Activated T-helper 9 cell treated with anti-CD3 and anti-CD28 coated beads, Interleukin-2, amount 50 U/mL, for 16 hours (primary cell): ENCODE measurements at places on chromosomes 3 and 15.

GRCh38 chr3:116872688-116873087, 163.1 kb downstream of the TUSC7 start:
- no peak for DNase-seq

GRCh38 chr3:169861871-169862270, 7.9 kb downstream of the LRRC31 start:
- no peak for DNase-seq

DNA sequence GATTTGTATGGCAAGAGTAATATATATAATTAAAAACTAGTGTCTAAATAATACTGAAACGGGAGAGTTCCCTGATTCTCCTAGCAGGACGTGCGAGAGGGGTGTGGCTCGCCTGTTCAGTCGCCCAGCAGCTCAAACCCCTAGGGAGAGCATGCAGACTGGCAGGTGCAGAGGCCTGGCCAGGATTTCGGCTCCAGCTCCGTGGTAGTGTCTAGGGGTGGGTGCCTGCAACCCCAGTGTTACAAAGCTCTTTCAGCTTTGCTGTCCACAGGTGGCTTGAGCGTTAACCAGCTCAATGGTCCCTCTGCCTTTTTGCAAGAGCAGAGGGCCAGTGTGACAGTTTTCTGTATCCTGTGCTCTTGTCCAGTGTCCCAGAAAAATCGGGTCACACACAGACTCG, 226.6 kb downstream of the ALCAM start:
- no peak for DNase-seq

DNA sequence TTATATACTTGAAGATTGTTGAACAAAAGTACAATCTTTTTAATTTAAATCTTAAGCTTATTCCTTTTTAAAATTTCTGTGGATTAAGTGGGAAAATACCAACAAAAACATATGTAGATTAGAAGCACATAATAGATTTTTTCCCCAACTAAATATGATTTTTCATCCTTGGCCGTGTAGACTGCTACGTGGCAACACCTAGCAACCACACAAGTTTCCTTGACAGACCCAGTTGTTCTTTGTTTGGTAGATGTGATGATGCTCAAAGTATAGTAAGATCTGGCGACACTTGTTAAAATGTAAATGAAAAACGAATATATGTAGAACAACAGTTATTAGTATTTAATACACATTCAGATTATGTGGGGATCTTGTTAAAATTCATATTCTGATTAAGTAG, 271.0 kb upstream of the ROBO2 start:
- no peak for DNase-seq

DNA sequence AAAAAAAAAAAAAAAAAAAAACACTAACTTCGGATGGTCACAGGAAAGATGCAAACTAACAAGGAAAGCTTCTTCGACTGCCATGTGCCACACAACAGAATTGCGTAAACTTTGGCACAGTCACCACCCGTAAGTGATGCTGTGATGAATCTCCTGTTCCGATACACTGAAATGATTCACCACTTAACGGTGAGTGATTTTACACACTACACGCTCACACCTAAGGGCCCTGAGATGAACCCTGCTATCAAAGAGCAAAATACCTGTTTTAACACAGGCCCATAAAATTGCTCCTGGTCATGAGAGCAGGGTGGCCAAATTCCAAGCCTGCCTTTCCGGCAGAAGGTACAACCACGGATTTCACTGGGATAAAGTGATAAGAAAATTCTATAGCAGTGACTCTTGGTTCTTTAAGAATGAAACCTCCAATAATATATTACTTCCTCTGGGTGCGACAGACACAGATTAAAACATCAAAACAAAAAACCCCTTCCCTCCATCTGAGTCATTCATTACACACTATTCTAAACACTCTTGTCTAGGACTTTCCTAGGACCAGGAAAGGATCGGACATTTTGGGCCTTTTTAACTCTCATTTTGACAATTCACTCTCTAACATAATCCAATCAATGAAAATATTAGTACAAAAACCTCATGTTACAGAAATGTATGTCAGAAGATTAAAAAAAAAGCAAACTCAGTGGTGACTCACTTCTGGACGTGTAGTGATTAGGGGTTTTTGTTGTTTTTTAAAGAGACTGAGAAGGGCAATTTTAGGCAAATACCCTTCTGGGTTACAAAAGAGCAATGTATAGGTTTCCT, 28.3 kb downstream of the LRIG1 start:
- peak; percentile 34 for DNase-seq

DNA sequence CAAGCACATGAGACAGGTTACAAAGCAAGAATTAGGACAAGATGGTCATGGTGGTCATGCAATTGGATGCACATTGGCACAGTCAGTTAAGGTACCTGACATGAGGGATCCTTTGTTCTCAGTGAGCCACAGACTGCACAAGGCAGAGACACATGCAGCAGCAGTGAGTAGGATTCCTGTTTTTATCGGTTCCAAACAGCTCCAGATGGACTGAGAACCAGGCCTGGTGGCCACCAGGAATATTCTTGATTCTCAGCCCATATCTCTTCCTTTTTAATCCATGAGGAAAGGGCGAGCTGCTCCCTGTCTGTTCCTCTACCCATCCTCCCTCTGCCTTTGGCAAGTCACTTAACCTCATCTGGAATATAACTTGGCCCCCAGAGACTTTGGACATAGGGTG, 410.8 kb downstream of the GAP43 start:
- no peak for DNase-seq

DNA sequence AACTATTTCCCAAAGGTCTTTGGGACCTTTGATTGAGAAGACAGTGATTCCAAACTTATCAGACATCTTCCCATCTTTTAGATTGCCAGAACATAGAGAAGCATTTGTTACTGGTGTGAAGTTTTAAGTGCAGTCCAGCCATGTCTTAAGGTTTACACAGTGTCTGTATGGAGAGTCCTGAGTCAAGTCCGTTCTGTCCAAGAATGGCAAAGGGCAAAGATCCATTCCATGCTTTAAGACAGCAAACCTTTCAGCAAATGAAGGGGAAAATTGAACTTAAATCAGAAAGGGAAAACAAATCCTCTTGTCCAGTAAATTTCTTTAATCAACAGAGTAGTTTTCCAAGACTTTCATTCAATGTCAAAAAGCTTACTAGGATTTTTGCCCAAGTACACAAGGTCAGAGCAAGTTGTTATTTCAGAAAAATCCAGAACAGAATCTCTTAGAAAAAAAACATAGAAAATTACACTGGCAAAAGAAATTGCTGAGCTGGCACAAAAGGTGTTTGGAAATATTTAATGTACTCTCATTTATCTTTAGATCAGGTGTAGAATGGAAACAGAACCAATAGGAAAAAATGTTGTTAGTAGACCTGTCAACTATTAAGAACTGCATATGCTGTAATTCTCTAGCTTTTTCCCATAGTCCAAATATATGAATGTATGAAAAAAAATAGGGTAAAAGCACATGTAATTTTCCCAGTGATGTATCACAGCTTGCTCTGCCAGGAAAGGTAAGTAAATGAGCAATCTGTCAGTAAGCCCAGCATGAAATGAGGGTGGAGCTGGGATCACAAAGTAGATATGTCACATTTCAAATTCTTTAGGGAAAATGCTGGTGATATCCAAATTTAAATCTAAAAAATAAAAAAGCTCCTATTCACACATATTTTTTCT, 1099.9 kb downstream of the TUSC7 start:
- no peak for DNase-seq
